Stimulated activated CD4-positive, alpha-beta T cell treated with anti-CD3 and anti-CD28 coated beads, Interleukin-4, amount 100 ng/mL, for 24 hours (primary cell): ENCODE measurements at places on chromosomes 7 and 10.

DNA sequence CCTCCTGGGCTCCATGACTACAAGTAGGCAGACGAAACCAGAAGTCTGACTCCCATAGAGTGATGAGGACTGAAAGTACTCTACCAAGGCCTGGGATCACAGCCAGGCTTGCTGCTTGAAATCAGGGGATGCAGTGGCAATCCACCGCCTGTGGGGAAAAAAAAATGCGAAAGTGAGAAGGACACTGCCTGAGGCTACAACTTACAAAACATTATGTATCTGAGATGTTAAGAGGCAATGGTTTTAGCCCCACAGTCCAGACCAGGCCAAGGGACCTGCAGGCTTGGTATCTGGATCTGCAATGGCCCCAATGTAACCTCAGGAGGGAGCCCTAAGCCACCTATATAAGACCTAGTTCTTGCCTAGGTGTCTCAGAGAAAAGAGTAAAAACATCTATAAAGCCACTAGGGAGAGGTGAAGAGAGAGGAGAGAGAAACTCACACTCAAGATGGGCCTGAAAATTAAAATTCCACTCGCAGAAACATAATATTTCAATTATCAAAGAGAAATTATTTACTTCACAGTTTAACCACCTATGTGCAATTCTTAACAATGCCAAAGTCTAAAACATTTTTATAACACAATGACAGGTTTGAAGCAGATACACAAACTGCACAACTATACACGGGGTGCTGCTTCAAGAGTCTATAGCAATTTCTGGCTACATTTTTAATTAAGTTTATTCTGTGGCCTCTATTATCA, 13.9 kb downstream of the DNAJC1 start:
- DNase-seq = peak; percentile 18

- no peak for DNase-seq
Measured at GRCh38 chr7:85931919-85932318, 711.8 kb upstream of the GRM3 start.

DNA sequence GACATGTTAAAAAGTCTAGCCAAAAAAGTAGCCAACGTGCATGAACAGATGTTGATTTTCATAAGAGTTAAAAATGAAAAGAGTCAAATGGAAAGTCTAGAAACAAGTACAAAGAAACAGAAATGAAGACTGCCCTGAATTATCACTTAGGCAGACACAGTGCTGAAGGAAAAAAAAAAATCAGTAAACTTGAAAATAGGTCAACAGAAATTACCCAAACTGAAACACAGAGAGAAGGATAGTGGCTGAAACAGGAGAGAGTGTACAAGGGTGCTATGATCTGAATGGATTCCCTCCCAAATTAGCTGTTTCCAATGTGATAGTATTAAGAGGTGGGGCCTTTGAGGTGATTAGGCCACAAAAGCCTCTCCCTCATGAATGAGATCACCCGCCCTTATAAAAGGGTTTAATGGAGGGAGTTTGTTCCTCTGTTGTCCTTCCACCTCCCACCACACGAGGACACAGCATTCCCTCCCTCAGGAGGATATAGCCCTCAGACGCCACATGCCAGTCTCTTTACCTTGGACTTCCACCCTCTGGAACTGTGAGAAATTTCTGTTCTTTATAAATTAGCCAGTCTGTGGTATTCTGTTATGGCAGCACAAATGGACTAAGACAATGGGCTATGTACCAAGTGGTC, 249.7 kb downstream of the AHR start:
- no peak for DNase-seq

DNA sequence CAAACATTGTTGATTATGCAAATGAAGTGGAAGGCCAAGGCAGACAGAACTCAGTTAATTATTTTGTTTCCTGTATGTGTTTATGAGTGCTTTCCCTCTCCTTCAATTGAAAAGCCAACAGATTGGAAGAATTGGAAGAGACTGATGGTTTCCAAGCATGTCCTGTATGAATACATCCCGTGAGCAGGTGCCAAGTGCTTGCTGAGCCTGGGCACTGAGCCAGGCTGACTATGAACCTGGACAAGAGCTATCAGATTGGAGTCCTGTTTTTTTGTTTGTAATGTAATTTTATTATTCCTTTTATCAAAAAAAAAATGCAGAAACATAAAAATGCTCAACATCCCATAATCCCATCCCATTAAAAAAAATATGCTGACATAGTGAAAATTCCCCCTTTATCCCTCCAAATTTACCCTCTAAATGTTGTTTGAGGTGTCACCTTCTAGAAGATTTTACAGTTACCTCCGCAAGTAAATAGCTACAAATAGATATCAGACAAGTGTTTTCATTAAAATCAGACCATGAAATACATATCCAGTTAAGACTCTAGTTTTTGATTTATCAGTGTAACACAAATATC, 449.5 kb downstream of the GRID1 start:
- DNase-seq = no peak

DNA sequence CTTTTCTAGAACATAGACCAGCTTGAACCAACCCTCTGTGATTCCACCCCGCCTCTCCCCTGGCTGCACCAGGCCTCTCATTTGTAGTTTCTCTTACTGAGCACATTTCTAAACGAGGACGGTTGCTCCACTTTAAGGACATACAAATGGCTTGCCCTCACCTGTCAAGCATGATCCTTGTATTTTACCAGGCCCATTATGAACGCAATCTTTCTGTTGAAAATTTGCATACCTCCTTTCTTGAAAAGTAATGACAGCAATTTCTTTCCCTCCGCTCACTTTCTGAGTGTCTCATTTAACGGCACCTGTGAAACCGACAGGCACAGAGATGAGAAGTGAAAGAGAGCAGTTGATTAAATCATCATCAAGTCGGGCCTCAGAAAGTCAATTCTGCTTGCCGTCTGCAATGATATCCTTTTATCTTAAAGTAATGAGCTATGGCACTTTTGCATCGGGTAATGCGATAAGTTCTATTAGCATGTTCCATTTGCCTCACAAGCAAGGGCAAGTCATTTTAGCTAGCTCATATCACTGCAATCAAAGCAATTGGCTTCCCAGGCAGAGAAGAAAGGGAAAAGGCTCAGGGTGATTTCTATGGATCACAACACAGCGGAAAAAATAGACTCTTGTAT, 705.6 kb upstream of the GALNT17 start:
- DNase-seq = no peak

GRCh38 chr7:77940647-77941046, 142.1 kb downstream of the PHTF2 start:
- DNase-seq = peak; percentile 6

GRCh38 chr7:90816511-90817142, 220.5 kb downstream of the CDK14 start:
- DNase-seq = no peak
